ENCODE measurements at places on chromosomes 2 and 18.
A peak's percentile ranks its signal among the peaks of the same experiment; 100 is the strongest.

DNA sequence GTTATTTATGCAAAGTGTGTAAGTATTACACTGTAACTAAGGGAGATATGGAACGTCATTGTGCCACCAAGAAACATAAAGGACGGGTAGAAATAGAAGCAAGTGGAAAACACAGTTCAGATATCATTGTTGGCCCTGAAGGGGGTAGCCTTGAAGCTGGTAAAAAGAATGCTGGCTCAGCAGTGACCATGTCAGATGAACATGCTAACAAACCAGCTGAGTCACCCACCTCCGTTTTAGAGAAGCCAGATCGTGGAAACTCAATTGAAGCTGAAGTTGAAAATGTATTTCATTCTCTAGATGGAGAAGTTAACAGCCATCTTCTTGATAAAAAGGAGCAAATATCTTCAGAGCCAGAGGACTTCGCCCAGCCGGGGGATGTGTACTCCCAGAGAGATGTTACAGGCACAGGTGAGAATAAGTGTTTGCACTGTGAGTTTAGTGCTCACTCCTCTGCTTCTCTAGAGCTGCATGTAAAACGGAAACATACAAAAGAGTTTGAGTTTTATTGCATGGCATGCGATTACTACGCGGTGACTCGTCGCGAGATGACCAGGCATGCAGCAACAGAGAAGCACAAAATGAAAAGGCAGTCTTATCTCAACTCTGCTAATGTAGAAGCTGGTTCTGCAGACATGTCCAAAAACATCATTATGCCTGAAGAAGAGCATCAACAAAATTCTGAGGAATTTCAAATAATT, 36.1 kb downstream of the ZNF407 start:
- DNase-seq: no peak

- DNase-seq: no peak
These were observed 90.1 kb downstream of the ABI2 start for GRCh38 chr2:203418271-203418670.

GRCh38 chr2:204628926-204629712, 83.8 kb downstream of the PARD3B start:
- DNase-seq: no peak

GRCh38 chr2:16142383-16143361, 202.3 kb downstream of the MYCN start:
- no peak for DNase-seq

DNA sequence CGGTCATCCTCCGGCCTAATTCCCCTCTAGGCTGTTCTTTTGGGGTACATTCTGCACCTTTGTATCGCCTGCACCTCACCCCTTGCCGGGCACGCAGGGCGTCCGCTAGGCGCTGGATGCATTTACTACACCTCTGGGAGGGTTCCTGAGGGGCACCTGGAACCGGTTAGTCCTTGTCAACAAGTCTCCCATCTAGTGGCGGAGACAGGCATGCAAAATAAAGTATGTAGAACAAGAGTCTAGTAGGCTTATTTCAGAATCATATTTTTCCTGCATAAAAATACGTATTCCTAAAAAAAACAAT, 705 bp upstream of the TEX261 start:
- peak; percentile 44 for DNase-seq

- DNase-seq: peak; percentile 31
These were observed 35.5 kb downstream of the SCN2A start for GRCh38 chr2:165274698-165275097.

DNA sequence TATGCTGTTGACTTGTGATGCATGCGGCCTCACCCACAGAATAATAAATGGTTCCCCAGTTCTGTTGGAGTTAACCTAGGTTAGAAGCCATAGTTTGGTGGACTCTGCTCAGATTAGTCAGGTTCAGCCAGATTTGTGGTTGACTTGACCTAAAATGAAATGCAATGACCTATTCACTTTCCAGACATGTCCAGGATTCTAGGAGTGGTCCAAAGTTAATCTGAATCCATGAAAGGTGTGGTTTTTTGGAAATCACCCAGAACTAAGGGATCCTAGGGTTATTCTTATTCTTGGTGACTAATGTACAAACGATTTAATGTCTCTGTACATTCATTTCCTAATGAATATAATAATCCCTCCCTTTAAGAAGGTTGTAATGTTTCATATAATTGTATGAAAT, 88.9 kb upstream of the RBBP8 start:
- DNase-seq: no peak

DNA sequence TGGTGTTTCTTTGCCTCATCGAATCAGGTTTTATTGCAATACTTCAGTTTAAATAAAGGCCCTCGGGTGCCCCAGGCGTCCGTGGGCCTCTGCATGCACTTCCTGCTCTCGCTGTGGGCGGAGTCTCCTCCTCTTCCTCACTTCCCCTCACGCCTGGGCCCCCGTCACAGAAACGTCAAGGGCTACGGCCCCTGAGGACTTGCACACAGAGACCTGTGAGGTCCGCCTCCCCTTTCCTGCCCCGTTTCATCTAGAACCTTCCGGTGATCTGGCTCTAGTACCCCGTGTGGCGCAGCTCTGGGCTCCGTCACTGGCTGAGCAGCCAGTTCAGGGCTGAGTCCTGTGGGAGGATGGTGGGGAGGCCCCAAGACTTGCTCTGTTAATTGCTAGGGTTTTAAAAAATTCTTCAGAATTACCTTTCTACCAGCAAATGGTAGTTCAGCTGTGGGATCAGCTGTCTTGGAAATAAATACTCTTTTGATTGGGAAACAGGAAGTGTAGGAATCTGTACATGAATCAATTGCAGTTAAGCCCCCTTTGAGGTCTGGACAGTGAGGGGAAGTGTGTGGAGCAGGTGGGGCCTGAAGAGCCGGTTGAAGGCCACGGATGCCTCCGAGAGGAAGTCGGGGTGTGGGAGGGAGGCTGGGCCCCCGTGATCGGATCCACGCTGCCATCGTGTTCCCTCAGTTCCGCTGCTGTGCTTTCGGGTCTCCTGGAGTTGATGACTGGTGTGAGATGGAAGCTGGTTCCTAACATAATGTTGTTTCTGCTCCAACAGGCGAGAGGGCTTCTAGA, 10.2 kb downstream of the NFATC1 start:
- no peak for DNase-seq

DNA sequence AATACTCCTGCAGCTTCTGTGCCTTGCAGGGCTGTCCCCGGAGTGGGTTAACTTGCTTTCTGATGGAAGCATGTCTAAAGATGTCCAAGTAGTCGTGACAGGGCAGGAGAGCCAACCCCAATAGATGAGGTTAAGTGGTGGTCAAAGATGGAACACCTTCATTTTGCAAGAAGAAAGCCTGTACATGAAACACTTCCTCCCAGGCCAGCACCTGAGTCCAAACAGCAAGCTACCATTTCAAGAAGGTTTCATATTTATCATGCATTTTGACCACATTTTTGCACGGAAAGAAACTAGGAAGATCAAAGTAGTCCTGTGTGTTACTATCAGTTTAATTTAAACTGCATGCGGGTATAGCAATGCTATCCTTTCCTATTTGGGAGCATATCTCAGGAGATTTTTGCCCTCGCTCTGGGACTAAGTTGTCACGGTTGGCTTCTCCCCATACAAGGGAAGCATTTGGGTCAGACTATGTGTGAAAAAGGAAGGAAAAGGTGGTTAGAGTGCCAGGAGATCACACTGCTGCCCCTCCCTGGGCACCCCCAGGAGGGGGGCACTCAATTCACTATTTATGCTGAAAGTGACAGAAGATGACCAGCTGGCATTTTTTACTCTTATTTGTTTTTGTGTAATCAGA, 187.6 kb downstream of the ZNF521 start:
- no peak for DNase-seq

- peak; percentile 59 for DNase-seq
These were observed 17.1 kb downstream of the FAM178B start for GRCh38 chr2:96969321-96969720.

DNA sequence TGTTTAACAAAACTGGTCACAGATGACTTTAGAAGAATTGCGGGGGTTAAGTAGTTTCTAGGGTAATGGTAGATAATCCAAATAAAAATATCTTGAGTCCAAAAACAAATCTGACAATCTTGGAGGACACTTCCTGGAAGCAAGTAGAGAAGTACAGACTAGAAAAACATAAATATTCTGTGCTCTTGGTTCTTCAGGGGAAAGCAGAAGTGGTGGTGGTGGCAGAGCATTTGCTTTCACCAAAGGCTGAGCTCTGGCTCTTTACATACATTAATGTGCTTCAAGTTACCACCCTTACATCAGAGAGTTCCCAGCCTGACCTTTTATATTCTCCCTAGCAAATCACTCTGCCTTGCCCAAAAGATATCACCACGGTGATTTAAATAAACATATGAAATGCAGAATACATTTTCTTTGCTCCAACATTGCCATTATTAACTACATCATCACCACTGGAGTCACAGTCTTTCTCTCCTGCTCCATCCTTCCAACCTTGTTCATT, 15.3 kb downstream of the PDE11A start:
- DNase-seq: no peak

DNA sequence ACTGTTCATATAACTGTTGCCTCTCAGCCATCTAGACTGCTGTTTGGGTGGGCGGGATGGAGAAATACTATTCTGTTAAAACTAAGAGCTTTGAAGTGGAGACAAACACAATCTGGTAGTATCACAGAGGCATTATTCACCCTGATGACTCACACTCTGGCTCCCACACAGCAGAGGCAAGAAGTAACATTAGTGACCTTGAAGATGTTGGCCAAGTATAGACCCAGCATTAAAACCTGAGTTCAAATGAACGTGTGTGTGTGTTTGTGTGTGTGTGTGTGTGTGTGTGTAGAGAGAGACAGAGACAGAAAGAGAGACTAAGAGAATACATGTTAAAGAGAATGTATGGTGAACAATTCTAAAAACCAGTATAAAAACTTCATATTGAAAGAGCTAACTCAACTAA, 22.5 kb upstream of the ACVR1 start:
- DNase-seq: no peak

- DNase-seq: no peak
These were observed 21.7 kb downstream of the ARHGAP28 start for GRCh38 chr18:6751222-6751621.

- no peak for DNase-seq
These were observed 99.4 kb upstream of the CDC42EP3 start for GRCh38 chr2:37770797-37771196.

DNA sequence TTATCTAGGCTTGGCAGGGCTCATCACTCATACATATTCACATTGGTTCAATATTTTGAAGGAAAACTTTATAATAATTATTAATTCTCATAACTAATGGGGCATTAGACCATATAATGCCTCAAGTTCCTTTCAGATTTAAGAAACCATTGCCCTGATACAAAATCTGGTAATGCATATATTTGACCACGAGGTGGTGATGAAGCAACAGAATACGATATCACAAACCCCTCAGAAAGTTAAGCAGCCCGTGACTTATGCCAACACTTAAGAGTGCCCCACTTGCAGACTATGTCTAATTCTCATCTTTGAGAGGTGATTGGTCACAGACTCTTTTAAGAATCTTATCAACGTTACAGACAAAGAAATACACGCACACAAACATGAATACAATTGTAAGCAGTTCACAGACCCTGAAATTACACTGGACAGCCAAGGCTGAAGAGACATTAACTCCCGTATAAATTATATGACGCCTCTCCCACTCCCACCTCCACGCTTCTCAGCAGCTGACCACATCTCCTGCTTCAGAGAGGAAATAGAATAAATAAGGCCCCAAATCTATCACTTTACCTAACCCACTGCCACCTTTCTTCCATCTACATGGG, 20.7 kb upstream of the DNAH6 start:
- peak; percentile 62 for DNase-seq

- DNase-seq: no peak
These were observed 90.6 kb upstream of the EFEMP1 start for GRCh38 chr2:56014046-56014730.

Data from NCI-H1694 treated with DMSO at 0.1 percent for 48 hours (cell line).